Bone marrow (tissue), 2 donors: ENCODE measurements at places on chromosomes 12 and 14.

DNA sequence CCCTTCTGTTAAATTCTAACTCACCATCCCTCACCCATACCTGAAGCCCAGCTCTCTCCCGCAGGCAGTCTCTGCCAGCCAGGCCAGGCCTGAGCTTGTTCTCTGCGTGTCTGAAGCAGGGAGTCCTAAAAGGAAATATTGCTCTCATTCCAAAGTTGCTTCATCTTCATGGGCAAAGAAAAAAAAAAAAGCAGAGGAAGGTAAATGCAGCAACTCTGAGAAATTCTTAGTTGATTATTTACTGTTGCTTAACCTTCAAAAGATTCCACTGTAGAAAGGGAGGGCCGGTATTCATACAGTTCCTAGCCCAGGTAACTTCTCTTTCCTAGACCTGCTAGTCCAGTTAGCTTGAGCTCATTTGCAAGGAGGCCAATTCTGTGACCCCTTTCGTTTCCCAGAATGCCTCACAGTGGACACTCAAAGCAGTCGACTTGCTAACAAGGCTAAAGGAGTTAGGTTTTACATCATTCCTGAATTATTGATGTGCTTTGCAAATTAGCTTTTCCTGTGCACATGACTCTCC lies 193.5 kb upstream of the EEA1 start:
- DNase-seq = no peak

DNA sequence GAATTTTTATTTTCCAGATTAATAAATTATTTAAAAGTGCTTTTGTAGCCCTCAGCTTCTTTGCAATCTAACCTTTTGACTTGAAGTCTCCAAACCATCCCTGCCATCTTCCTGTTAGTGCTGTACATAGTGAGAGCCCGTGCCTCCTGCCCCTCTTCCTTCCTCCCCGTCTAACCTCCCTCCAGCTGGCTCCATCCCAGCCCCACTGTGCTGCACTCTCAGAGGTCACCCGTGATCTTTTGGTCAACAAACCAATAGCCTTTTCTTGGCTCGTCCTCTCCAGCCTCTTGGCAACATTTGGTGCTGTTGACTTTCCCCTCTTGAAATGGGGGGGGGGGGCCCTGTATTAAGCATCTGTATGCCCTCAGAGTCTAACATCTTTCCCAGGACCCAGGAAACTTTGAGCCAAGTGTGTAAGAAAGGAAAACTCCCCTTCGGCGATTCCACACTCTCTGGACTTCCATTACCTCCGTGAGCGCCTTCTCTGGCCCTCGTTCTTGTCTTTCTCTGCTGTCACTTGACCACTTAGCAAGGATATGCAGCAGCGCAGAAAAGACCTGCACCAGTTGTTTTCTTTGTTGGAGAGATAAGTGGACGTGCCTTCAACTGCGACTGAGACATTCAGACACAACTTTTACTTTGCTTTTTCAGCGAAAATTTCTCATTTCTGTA lies 44.1 kb downstream of the FBXW8 start:
- no peak for DNase-seq

GRCh38 chr12:40098406-40099145 lies 7.3 kb downstream of the SLC2A13 start:
- DNase-seq = no peak

GRCh38 chr14:85528897-85529631 lies 880 bp upstream of the FLRT2 start:
- no peak for DNase-seq

DNA sequence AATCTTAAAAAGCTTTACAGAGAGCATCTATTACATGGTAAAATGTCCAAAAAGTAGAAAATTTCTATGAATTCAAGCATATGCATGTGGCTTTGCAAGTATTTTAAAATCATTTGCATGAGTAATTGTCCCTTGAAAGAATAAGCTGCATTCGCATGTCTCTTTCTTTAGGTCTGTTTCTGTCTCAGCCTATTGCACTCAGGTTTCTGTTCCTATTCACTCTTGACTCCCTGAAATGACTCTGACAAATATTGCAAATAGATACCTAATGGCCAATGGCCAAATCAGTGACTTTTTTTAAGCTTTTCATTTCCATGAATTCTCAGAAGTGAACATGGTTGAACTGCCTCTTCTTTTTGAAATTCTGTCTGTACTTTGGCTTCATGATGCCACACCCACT lies 6.4 kb upstream of the TTC8 start:
- DNase-seq = no peak

- no peak for DNase-seq
Measured at GRCh38 chr12:113373969-113374368, 15.6 kb downstream of the PLBD2 start.

DNA sequence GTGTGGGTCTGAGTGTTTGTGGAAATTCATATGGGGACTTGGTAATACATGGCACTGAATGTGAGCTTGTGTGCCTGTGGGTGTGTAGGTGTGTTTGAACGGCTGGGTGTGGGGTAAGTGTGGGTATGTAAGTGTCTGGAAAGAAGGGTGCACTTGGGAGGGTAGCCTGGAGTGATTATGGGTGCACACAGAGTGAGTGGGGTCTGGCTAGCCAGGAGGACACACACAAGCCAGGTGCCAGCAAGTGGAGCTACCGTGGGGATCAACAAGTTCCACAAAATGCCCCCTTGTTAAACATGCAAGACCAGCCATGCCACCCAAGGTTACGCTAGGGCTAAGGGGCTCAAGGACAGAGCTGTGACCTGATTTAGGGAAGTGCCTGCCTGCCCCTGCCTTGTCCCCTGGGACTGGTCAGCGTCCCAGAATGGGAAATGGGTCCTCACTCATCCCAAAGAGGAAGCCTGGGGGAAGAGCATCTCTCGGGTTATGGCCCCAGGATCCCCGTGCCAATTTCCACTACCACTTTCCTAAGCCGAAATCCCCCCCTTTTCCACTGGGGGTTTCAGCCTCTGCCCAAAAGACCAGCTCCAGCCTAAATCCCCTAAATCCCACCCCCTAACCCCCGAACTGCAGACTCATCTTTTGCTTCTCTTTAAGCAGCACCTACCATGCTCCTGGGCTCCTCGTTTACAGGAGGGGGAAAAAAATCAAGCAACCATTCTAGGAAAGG lies 118.6 kb downstream of the DICER1 start:
- DNase-seq = no peak

DNA sequence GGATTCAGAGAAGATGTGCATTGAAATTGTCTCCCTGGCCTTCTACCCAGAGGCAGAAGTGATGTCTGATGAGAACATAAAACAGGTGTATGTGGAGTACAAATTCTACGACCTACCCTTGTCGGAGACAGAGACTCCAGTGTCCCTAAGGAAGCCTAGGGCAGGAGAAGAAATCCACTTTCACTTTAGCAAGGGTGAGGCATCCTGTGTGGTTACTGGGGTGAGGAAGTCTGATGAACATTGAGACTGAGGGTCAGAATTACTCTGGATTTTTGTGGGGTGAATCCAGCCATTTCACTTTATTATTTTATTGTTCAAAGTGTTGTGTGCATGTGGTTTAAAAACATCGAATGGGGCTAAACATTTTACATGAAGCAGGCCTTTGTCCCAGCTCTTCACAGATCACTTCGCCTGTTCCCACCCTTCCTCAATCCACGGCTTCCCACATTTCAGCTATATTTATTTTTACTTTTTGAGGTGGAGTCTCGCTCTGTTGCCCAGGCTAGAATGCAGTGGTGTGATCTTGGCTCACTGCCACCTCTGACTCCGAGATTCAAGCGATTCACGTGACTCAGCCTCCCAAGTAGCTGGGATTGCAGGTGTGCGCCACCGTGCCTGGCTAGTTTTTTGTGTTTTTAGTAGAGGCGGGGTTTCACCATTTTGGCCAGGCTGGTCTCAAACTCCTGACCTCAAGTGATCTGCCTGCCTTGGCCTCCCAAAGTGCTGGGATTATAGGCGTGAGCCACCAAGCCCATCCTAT lies 40.6 kb downstream of the SUPT16H start:
- no peak for DNase-seq

GRCh38 chr14:74203639-74204038 lies 35.6 kb upstream of the VSX2 start:
- DNase-seq = no peak

GRCh38 chr12:80745851-80746505 lies 29.3 kb downstream of the MYF5 start:
- DNase-seq = no peak

GRCh38 chr14:106530423-106531107 lies 1004.2 kb downstream of the TMEM121 start:
- DNase-seq = no peak

DNA sequence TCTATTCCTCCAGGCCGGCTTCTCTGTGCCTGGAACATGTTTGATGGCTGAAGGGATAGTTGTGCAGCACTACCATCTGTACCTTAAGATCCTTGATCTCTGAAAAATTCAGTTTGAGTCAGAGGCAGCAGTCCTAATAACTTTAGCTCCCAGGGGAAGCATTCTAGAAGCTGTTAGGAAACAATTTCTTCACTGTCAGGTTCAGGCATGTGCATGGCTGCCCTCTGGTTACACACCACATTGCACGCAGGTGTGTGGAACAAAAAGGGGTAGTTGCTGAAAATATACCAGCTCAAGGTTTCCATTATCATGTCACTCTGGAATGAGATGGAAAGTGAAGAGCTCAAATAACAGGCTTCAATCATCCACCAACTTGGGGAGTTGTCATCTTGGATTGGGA lies 80.1 kb downstream of the CHST11 start:
- no peak for DNase-seq

DNA sequence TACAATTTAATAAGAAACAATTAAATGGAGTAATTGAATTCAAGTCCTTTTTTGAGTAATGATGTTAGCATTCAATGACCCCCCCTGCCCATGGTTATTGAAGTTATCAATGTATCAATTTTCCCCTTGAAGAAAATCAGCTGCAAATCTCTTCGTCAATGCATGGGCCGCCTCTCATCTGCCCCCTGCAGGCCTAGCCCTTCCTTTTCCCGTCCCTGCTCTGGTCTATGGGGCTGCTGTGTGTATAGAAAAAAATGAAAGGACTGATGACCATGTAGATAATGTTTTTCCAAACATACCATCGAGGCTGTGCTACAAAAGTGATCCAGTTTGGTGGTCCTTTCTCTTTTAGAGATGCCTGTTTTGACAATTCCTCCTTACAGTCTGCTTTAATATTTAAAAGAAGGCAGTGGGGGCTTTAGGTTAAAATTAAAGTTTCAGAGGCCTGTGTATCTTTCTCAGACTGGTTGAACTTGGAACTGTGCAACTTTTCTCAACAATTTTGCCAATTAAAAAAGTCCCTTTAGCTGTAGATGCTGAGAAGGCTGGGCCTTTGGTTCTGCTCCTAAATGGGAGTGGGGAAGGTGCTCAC lies 98.4 kb downstream of the APAF1 start:
- DNase-seq = no peak

GRCh38 chr12:107530701-107531100 lies 154.9 kb upstream of the PWP1 start:
- no peak for DNase-seq

- no peak for DNase-seq
Measured at GRCh38 chr14:55802986-55803872, 223.2 kb downstream of the KTN1 start.

GRCh38 chr14:52551696-52552062 lies 626 bp downstream of the TXNDC16 start:
- peak; percentile 33 for DNase-seq

GRCh38 chr12:121872546-121873215 lies 14.0 kb upstream of the HPD start:
- DNase-seq = no peak

DNA sequence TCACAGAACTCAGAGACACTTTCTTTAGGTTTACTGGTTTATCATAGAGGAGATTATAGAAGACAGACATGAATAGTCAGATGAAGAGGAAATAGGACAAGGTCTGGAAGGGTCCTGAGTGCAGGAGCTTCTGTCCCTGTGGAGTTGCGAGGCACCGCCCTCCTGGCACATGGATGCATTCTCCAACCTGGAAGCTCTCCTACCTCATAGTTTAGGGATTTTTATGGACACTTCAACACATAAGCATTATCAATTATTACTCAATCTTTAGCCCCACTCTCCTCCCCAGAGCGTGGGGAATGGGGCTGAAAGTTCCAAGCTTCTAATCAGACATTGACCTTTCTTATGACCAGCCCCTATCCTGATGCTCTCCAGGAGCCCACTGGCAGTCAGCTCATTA lies 12.6 kb upstream of the KRT7 start:
- DNase-seq = no peak

DNA sequence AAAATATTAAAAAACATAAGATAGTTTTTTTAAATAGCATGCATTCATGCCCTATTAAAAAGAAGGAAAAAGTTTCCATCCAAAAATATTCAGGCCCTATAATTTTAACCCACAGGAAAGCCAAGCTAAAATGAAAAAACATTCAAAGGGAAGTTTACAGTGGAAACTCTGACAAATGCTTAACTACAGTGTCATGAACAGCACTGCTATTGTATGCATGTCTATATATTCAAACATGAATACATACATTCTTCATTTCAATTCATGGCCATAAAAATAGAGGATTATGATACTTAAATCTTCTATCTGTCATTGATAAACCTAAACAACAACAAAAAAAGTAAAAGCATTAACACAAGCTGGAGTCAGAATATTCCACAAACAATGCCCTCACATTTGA lies 67.4 kb downstream of the PPP2R5E start:
- no peak for DNase-seq

GRCh38 chr14:73287071-73287470 lies 49.8 kb downstream of the PAPLN start:
- no peak for DNase-seq

DNA sequence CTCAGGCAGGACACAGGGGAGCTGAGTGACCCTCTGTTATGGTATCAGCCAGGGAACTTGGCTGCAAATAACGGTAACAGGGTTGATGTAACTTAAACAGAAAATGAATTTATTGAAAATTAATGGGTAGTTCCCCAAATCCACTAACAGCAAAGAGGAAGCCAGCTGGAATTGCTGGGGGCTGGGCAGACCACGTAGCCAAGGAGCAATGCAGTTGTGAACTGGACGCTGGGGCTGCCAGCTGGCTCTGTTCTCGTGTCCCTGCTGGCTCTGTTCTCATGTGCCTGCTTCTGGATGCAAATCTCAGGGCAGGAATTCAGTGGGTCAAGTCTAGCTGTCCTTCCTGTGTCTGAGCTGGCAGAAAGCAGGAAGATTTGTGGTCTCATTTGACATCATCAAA lies 1383.3 kb upstream of the TMEM132C start:
- DNase-seq = no peak

DNA sequence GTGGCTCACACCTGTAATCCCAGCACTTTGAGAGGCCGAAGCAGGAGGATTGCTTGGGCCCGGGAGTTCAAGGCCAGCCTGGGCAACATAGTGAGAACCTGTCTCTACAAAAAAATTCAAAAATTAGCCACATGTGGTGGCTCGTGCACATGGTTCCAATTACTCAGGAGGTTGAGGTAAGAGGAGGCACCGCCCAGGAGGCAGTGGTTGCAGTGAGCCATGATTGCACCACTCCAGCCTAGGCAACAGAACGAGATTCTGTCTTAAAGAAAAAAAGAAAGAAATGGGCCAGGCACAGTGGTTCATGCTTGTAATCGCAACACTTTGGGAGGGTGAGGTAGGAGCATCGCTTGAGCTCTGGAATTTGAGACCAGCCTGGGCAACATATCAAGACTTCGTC lies 33.5 kb downstream of the MAP1LC3B2 start:
- DNase-seq = peak; percentile 20

DNA sequence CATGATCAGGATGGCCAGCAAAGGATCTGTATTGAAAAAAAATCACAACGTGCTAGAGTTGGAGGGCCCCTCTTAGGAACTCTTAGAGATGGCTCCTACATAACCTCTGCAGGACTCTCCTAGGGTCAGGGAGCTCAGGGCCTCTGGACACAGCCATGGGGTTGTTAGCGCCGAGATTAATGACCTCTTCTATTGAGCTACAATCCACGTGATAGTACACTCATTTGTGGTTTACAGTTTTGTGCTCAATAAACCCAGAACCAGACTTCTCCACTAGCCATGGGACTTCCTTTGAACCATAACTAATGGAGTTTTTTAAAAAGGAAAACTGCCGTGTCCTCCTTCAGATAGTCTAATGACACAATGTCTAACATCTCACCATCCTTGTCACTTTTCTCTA lies 29.6 kb upstream of the HDAC7 start:
- DNase-seq = no peak
